ENCODE measurements at places on chromosomes 1 and 21. TPM values are rescaled to one million over a fixed set of nuclear protein-coding genes. Genes with fewer than 3 reads are reported as not detected.

The LCE2A gene
- polyA plus RNA-seq = not detected

The PRAMEF1 gene
- polyA plus RNA-seq = not detected

DNA sequence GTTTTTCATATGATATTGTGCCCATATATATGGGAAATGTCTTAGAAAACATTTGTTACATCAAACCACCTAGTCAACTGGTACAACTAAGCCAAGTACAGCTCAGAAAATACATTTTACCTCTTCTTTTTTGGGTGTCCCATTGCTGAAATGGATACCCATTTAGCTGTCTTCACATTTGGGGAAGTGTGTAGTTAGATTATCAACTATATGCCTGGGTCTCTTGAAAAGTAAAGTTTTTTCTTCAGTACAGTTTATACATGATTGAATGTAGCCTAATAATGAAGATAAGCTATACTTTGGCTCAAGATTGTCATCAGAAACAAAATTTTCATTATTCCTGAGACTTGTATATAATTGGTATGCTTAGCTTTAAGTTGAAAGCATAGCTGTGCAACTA, 2.0 kb downstream of the AGO3 start:
- DNase-seq = no peak

DNA sequence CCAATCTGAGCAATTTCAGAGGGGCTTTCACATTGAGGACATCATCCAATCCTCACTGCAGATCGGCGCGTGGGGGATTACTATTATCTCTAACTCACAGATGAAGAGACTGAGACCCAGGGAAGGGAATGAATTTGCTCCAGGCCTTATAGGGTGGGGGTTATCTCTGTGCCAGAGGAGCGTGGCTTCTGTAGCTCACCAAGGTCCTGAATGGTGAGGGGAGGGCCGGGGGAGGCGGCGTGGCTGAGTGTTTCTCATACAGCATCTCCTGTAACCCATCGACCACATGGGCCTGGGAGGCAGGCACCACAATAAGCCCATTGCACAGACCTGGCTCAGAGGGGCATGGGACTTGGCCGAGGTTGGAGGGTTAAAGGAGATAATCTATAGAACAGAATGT, 143.0 kb upstream of the KLHDC7A start:
- no peak for DNase-seq

DNA sequence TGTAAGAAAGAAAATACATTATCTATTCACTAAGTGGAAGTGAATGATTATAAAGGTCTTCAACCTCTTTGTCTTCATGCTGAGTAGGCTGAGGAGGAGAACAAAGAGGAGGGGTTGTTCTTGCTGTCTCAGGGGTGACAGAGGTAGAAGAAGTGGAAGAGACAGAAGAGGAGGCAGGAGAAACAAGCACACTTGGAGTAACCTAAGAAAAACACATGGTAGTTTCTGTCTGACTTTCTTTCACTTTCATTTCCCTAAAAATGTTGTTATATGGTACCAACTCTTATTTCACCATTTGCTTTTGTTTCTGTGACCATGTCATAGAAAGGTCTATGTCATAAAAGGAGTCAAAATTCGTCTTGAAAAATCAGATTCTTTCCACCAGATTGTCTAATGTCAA, 696.6 kb upstream of the BRINP3 start:
- DNase-seq = no peak

The GPA33 gene
- 3.9 TPM for polyA plus RNA-seq

The EGLN1 gene
- polyA plus RNA-seq = 20.5 TPM

The B3GALT5 gene
- 3.1 TPM for polyA plus RNA-seq
